ENCODE measurements at places on chromosomes 12 and 14.

DNA sequence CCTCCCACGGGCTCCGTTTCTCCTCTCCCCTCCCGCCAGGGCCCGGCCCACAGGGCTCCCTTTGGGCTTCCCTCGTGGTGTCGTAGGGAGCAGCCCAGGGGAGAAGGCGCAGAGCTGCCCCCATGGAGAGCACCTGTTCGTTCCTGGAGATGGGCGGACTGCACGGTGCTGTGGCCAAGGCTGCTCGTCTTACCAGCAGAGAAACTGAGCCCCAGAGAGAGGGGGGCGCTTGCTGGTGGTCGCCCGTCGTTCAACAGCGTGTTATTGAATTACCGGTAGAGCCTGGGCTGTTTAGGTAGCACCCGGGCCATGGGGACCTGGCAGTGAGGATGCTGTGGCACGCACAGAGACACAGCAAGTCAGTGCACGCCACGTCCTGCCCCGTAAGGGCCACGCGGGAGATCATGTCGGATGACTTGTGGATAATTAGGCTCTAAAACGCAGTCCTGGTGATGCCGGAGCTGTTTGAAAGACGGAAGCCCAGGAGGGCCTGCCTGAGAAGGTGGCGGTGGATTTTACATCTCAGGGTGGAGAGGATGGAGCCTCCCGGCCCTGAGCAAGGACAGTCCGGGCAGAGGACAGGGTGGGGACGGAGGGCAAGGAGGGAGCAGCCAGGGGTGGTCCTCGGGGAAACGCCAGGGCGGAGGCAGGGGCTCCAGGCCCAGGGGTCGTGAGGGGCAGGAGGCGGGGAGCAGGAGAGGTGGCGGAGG, 134.4 kb downstream of the ADGRD1 start:
- DNase-seq, result no peak

DNA sequence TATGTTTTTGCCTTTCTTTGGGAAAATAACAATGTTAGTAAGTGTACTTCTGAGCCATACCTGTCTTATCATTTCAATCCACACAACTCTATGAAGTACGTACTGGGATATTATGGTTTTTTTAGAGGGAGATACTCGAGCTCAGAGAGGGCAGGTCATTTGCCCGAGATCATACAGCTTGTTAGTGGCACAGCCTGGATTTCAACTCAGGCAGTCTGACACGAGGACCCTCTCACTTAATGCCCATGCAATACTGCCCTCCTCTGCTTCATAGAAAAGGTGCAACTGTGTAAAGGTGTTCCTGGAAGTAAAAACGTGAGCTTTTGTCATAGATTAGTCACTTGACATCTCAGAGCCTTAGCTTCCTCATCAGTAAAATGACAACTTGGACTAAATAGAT, 128.0 kb downstream of the NDUFA12 start:
- peak; percentile 45 for DNase-seq

GRCh38 chr14:90398841-90399540, 2.2 kb downstream of the CALM1 start:
- DNase-seq, result no peak

GRCh38 chr12:104003596-104003995, 37.9 kb downstream of the TDG start:
- no peak for DNase-seq

DNA sequence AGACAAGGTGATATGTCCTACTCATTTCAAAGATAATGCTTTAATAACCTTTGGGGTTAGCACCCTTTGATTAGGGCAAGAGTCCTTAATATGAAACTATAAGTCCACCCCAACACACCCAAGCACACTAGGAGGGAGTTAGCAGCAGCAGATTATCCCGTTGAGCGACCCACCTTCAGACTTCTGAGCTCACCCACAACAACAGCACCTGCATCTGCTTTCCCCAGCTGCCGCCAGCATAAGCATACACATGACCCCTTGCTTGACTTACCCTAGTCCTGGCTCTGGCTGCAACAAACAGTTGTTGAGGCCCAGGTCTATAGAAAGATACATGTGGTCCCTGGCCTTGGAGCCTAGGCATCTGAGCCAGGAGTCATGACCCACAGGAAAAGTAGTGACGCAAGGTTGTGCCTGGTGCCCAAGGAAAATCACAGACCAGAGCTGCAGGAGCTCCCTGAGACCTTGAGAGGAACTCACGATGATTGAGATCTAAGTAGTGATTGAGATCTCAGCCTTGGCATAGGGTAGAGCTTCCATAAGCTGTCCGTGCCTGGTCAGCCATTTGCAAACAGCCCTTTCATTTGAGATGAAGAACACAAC, 19.0 kb downstream of the ZDHHC22 start:
- no peak for DNase-seq

DNA sequence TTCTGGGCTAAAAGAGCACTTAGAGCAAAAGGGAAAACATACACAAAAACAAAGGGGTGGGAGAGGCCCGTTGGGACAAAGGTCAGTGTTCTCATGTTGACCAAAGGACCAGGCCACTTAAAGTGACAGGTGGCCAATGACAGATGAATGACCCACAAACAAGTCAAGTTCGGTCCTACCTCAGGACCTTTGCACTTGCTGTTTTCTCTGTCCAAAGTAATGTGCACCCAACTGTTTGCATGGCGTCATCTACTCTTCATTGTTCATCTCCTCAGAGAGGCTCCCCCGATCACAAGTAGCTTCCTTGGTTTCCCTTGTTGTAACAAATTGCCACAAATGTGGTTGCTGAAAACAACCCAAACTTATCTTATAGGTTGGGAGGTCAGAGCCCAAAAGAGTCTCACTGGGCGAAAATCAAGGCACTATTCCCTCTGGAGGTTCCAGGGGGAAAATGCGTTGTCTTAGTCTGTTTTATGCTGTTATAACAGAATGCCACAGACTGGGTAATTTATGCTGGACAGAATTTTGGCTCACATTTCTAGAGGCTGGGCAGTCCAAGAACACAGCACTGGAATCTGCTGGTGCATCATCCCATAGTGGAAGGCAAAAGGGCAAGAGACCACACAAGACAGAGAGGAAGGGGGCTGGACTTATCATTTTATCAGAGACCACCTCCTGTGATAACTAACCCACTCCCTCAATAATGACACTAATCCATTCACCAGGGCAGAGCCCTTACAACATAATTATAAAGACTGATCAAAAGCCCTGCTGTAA, 23.9 kb downstream of the CLMN start:
- DNase-seq, result no peak

DNA sequence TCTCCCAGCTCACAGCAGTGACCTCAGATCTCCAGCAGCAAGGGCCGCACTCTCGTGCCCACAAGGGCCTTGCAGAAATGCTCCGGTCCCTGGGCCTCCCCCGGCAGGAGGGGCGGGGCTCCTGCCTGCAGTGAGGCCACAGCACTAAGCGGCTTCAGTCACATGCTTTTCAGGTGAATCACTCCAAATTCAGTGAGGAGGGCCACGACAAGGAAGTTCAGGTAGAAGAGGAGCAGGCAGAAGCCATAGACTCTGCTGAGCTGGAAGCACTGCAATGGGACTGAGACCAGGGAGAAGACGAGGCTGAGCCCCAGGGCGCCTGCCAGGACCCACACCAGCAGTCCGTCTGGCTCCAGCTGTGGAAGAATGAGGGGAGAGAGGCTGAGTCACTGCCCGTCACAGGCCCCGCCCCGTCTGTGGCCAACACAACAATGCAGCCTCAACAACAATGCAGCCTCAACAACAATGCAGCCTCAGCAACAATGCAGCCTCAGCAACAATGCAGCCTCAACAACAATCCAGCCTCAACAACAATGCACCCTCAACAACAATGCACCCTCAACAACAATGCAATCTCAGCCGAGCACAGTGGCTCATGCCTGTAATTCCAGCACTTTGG, 35.2 kb downstream of the SLC8B1 start:
- no peak for DNase-seq

GRCh38 chr12:10617863-10618262, 4.5 kb upstream of the MAGOHB start:
- DNase-seq, result no peak

GRCh38 chr12:11780521-11781101, 131.1 kb downstream of the ETV6 start:
- DNase-seq, result no peak

DNA sequence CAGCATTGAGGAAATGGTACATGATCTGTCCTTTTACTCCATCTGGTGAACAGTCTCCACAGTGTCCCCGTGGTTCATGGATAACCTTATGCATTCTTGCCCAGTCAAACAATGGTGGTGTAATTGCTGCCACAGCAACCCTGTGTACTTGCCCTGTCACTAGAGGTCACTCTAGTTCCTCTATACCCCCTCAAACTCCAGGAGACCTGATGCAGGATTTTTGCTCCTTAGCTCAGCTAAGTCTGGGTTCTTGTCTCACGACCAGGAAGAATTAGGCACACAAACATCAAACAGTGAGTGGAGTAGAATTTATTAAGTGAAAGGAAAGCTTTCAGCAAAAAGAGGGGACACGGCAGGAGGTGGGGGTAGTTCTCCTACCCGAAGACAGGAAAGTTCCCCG, 24.7 kb upstream of the EEA1 start:
- peak; percentile 5 for DNase-seq

DNA sequence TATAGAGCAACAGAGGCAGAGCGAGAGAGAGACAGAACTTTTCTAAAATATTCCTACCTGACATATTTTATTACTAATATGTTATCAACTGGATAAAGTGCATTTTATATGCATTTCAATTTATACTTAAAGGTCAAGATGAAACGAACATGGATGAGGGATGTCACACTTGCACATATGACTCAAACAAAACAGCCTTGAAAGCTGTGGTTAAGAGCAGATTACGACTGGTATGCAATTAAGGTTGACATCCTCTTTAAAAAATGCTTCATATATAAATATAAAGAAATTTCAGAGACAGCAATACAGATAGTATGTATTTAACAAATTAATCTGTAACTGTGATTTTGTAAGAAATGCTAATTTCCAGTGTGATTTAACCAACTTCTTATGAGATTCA, 52.5 kb downstream of the LMO3 start:
- no peak for DNase-seq

GRCh38 chr12:122489038-122489437, 11.7 kb downstream of the ZCCHC8 start:
- DNase-seq, result no peak

DNA sequence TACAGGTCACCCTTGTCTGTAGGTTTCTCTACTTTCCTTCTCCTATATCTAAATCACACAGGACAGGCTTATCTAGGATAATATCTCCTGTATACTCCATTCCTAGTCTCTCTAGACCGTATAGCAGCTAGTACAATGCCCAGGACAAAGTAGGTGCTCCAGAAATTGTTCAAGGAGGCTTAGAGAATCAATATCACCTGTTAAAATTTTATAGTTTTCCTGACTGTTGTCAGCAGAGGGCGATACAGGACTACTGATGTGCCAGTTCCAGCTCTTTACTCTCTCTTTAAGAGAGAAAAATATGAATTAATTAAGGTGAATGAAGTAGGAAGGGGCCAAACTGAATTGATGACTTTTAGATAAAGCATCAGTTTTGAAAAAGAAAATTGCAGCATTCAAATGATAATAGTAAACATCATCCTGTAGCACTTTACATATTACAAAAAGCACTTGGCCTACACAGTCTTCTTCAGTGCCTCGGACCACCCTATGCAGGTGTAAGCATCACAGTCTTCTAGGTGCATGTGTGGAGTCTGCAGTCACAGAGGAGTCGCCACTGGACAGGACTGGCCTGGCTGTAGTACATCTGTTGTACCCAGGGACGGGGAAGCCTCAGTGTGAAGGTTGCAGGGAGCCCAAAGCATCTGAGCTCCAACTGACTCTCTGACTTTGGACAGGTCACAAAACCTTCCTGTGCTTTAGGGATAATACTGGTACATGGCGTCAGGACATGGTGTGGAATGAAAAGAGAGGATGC, 61.9 kb upstream of the MAX start:
- DNase-seq, result peak; percentile 73

GRCh38 chr12:28954333-28954732, 194.7 kb upstream of the FAR2 start:
- no peak for DNase-seq

- DNase-seq, result peak; percentile 35
Measured at GRCh38 chr14:74018174-74018585, 908 bp downstream of the ENTPD5 start.

DNA sequence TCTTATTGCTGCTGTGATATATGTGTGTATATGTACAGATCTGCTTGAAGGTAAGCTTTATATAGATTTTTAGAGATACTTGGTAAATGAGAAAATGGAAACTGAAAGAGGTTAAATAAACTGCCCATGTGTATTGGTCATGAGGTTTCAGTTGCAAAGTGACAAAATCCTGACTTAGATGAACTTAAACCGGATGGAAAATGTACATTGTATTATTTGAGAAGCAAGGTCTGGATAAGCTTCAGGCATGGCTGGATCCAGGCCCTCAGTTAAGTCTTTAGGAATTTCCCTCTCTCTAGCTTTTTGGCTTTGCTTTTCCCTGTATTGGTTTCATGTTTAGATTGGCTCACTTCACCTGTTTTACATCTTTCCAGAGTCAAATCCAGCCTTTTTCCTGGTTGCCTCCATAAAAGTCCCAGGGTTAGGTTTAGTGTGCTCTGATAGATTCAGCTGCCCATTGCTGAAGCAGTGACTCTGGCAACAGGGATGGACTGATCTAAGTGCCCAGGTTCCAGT, 21.0 kb upstream of the MAP1LC3B2 start:
- DNase-seq, result peak; percentile 52

DNA sequence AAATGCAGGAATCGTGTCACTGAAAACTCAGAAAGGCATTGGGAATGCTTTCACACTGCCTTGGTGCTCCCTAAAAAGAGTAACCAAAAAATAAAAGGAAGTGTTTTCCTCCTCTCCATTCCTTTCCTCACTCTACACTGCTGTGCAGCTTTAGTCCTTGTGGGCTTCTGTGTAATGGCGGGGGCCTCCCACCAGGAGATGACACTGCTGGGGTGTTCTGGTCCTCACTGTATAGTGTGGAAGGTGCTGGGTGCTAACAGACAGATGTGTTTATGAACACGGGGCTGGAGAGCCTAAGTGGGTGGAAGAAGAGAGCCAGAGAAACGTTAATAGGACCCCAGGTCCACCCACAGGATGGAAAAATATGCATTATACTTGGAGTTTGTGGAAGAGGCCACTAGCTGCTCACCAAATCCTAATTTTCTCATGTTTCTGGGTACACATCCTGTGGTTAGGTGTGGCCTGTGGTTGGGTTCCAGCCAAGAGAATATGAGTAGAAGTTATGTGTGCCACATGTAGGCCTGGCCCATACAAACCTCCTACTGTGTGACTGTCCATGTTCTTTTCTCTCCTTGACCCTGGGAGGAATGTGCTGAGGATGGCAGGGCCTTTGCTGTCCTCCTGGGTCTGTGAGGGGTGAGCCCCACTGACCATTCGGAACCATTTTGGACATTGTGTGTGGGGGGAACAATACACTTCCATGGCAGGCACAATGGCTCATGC, 14.0 kb upstream of the C1S start:
- DNase-seq, result no peak

GRCh38 chr12:21759737-21760136, 14.8 kb downstream of the KCNJ8 start:
- DNase-seq, result no peak

DNA sequence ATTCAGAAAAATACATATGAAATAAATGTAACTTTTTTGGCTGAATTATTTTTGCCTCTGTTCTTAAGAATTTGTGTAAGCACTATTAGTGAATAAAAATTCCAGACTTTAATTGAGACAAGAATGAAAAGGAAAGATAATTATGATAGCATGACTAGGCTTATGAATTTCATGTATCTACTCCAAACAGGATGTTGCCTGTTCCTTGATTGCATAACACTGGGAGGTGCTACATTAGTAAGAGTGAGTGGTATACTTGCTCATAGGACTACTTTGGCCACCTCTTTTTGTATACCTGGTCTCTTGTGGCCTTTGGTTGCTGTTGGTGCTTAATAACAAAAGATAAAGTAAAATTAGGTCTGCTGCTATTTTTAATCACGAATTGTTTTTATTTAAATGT, 112.8 kb downstream of the NAV3 start:
- no peak for DNase-seq

GRCh38 chr12:131287938-131288764, 334.4 kb downstream of the ADGRD1 start:
- no peak for DNase-seq
